T follicular helper cell (primary cell): ENCODE measurements at places on chromosomes 2 and 18.

GRCh38 chr2:43054367-43054766, 172.0 kb downstream of the ZFP36L2 start:
- no peak for DNase-seq

- DNase-seq = no peak
Measured at GRCh38 chr2:164252568-164253287, 368.6 kb downstream of the GRB14 start.

DNA sequence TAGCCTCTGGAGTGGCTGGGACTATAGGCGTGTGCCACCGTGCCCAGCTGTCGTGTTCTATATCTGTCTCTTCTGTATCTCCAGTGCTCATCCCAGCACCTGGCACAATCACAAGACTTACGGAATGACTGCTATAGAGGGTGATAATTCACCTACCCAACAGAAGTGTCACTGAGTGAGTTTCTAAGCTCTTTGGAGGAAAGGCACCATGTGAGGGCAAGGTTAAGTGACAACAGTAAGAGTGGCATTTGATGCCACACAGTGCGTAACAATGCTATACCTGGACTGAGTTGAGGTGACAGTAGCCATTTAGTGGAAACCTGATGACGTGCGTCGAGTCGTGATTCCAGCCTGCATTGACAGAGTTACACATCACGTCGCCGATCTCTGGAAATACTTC, 89.0 kb downstream of the KCTD1 start:
- no peak for DNase-seq

DNA sequence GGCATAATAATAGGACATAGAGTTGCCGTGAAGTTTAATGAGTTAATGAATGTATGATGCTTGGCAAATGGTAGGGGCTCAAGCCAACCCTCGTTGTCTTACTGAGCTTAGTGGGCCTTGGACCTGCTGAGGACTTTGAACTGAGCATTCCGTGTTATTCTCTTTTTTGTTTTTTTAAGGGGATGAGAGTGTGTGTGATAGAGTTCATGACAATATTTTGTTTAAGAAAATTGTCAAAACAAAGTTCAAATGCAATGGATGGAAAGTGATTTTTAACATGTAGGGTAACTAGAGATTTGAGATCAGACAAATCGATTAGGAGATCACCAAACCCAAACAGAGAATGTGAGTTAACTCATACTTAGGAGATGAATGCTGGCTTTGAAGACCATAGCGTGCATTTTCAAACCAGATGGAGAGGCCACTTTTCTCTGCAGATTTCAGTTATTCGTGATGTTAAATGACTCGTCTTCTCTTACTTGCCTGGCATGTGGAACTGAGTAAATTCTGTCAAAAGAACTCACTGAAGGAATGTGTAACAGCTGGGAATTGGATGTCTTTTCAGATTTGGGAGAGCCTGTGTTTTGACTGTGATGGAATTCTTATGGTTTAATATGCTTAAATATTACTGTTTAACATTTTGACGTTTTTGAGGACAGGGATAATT, 88.7 kb downstream of the NEDD4L start:
- no peak for DNase-seq

DNA sequence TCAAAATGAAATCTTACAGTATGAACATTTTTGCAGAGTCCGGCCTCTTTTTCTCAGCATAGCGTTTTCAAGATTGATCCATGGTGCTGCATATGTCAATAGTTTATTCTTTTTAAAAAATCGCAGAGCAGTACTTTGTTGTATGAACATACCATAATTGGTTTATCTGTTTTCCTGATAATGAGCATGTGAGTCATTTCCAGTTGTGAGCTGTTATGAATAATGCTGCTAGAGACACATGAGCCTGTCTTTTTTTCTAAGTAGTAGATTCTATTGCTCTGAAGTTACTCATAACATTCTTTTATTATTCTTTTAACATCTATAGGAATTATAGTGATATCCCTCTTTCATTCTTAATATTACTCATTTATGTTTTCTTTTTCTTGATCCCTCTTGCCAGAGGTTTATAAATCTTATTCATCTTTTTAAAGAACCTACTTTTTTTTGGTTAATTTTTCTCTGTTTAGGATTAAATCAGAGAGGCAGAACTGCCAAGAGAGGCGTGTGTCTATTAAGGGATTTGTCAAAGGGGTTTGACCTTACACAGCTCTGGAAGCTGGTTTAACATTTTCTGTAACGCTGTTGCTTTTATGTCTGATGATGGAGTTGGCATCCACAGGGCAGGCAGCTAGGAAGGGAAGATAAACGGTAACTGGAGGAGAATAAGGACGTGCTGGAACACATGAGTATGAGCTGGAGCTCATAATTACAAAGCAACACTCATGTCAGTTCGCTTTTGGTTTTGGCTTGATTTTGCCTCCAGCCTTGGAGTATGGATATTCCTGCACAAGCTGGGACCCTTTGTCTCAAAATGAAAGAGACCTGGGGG, 47.4 kb downstream of the MGAT5 start:
- DNase-seq = no peak

GRCh38 chr2:2655453-2656114, 324.5 kb upstream of the MYT1L start:
- no peak for DNase-seq

DNA sequence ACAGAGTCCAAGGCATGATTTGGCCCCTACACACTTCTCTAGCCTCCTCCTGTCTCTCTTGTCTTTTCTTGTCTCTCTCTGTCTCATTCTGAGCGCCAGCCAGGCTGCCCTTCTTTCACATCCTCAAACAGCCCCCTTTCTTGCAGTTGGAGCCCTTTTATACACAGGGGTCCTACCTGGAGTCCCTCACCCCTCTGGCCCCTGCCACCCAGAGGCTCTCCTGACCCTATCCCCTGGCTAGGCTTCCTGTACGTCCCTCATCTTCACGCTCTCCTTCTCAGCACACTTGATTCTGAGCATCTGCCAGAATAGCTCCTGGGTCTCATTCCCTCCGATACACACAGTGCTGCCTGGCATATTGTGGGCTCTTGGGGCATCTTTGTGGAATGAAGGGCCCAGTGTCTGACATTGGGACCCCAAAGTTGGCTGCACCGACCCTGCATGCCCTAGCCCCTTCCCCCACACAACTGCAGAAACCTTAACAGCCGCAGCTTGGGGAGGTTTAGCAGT, 261.9 kb downstream of the DYSF start:
- DNase-seq = no peak

GRCh38 chr2:163370169-163370886, 365.5 kb downstream of the FIGN start:
- no peak for DNase-seq

DNA sequence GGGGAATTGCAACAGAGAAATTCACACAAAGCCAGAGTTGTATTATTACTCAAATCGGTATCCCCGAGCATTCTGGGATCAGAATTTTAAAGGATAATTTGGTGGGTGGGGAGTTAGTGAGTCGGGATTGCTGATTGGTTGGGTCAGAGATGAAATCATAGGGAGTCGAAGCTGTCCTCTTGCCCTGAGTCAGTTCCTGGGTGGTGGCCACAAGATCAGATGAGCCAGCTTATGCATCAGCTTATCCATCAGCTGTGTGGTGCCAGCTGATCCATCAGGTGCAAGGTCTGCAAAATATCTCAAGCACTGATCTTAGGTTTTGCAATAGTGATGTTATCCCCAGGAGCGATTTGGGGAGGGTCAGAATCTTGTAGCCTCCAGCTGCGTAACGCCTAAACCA, 34.3 kb upstream of the ITM2C start:
- no peak for DNase-seq

GRCh38 chr18:6614952-6615351, 114.6 kb upstream of the ARHGAP28 start:
- DNase-seq = no peak

GRCh38 chr2:77034445-77034844, 487.7 kb downstream of the LRRTM4 start:
- no peak for DNase-seq

GRCh38 chr2:239293775-239294430, 106.9 kb downstream of the HDAC4 start:
- DNase-seq = no peak

DNA sequence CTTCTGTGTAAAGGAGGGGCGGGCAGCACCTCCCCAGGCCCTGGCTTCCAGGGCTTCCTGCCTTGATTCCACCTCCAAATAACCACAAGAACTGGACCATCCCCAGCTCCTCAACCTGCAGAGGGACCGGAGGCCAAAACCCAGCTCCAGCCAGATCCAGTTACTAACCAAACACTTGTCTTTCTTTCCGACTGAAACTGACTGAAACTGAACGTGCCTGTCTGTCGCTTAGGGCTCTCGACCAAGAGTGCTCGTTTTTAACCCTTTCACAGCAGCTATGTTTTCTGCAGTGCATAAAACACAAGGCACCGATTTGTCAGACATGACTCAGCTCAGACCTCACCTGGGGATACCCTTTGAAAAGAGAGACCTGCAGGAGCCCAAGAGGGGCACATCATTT, 249.9 kb upstream of the SIX2 start:
- no peak for DNase-seq

DNA sequence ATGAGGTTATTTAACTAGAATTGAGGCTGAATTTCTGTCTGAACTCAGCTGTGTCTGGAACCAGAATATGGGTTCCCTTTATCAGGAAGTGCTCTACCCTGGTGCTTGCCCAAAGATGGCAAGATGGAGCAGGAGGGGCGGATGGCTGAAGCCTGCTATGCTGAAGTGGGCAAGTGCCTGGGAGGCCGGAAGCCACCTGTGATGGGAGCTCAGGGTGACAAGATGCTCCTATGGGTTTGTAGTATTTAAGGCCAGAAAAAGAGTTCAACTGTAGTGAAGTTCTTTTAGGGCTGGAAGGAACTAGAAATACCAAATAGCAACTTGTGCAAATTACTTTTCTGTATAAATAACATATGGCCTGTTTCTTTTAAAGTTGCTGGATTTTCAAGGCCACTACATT, 808.9 kb upstream of the RAB6C start:
- DNase-seq = no peak

DNA sequence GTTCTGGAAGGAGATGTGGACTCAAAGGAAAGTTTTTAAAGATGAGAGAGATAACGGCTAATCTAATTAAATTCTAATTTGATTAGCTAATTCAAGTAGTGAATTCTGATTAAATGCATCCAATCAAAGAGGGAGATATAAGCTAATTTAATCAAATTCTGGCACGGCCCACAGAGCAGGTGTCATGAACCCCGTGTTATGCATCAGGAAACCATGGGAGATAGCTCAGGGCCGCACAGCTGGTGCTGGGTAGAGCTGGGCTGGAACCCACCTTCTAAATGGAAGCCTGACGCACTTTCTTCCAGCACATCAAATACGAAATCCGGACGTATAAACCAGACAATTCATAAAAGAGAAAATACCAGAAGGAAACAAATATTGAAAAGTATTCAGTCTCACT, 57.2 kb downstream of the GREB1 start:
- DNase-seq = no peak
